ENCODE measurements at places on chromosomes 3 and 15.

GRCh38 chr3:50078622-50079021, 10.1 kb upstream of the RBM5 start:
- no peak for DNase-seq

- no peak for DNase-seq
Measured at GRCh38 chr3:185473290-185473815, 25.5 kb downstream of the TMEM41A start.

DNA sequence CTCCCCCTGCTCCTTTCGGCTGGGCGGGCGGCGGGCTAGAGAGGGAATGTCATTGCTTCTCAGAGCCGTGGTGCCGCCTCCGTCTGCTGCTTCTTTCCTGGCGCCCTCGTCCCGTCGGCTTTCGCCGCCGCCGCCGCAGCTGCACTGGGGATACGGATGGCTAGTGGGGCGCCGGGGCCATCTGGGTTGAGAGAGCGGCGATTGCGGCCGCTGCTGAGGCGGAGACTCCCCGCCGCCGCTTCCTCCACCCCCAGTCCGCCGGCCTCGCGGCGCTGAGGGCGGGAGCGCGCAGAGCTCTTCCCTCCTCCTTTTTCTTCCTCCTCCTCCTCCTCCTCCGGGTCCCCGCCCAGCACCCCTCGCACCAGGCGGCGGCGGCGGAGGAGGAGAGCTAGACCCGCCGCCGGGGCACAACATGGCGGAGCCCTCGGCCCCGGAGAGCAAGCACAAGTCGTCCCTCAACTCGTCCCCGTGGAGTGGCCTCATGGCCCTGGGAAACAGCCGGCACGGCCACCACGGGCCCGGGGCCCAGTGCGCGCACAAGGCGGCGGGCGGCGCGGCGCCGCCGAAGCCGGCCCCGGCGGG, at the start of gene STT3B:
Gene STT3B (plus strand): TSS at position 339 of the 582 bp plus-strand sequence. CDS start 74 bp downstream, at position 413.
- DNase-seq, result no peak

- DNase-seq, result no peak
Measured at GRCh38 chr3:41681479-41681878, 280.4 kb downstream of the ULK4 start.

DNA sequence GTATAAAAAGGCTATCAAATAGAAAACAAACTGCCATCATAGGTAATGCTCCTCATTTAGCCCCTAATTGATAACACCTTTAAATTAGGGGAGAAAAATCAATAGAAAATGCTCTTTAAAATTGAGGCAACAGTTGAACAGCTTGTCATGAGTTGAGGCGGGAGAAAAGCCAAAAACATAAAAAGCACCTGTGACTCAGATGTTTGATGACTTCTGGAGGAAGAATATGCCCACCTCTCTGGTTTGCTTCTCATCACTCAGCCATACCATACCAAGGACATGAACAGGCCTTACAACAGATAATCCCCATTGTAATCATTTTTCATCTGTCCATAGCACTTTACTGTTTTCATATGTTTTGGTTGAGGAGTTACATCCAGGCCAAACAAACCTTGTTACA, 246.0 kb downstream of the MYRIP start:
- DNase-seq, result no peak

DNA sequence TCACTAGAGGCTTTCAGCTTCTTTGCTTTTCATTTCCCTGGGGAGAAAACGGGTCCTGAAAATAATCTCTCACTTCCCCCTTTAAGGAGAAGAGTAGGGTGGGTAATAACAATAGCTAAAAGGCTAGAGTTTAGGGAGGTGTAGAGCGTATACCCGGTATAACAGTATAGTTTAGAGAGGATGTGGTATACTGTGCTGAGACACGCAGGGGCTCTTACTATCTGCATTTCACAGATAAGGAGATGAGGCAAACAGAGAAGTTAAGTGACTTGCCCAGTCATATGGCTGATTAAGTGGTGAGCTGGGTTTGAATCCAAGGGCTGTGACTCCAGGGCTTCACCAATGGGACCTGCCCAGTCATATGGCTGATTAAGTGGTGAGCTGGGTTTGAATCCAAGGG, 15.0 kb upstream of the KCNMB3 start:
- no peak for DNase-seq

GRCh38 chr3:11662392-11662990, 18.8 kb upstream of the VGLL4 start:
- DNase-seq, result no peak

GRCh38 chr15:68420186-68420684, 11.7 kb downstream of the ITGA11 start:
- DNase-seq, result no peak

- DNase-seq, result no peak
Measured at GRCh38 chr15:96181873-96182301, 148.6 kb upstream of the NR2F2 start.

- DNase-seq, result no peak
Measured at GRCh38 chr3:59388555-59389270, 338.9 kb upstream of the CFAP20DC start.

- no peak for DNase-seq
Measured at GRCh38 chr3:125142420-125142778, 70.1 kb downstream of the SLC12A8 start.

GRCh38 chr3:70360979-70361760, 48.7 kb upstream of the MDFIC2 start:
- no peak for DNase-seq

GRCh38 chr3:152973575-152973974, 138.6 kb downstream of the P2RY1 start:
- no peak for DNase-seq

GRCh38 chr15:72198356-72199204, 993 bp upstream of the GRAMD2A start:
- no peak for DNase-seq

DNA sequence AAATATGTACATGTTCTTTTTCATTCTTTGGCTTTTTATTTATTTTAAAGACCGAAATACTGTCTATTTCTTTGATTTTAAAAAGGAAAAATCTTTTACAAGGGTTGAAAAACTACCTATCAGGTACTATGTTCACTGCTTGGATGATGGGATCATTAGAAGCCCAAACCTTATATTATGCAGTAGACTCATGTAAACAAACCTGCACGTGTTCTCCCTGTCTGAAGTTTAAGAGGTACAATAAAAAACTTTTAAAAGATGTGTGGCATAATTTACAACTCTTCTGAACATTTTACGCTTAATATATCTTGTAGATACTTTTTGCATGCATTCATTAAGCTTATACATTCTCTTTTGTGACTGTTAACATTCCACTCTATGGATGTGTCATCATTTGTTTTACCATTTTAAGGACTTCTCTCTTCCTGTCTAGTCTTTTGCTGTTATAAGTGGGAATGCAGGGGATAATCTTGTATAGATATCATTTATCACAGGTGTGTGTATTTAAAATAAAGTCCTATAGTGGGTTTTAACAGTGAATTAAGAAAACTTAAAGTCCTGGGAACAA, 6.2 kb downstream of the MGA start:
- no peak for DNase-seq

DNA sequence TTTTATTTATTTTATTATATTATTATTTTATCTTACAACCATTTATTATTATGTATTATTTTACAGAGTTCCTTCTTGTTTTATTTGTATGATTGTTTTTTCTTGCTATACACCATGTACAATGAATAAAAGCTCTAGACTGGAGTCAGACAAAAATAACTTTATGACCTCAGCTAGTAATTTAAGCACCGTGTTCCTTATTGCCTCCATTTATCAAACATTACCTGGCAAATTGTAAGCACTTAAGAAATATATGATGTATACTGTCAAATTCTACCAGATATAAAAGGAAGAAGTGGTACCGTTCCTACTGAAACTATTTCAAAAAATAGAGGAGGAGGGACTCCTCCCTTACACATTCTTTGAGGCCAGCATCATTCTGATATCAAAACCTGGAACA, 326.9 kb upstream of the NECTIN3 start:
- DNase-seq, result no peak

DNA sequence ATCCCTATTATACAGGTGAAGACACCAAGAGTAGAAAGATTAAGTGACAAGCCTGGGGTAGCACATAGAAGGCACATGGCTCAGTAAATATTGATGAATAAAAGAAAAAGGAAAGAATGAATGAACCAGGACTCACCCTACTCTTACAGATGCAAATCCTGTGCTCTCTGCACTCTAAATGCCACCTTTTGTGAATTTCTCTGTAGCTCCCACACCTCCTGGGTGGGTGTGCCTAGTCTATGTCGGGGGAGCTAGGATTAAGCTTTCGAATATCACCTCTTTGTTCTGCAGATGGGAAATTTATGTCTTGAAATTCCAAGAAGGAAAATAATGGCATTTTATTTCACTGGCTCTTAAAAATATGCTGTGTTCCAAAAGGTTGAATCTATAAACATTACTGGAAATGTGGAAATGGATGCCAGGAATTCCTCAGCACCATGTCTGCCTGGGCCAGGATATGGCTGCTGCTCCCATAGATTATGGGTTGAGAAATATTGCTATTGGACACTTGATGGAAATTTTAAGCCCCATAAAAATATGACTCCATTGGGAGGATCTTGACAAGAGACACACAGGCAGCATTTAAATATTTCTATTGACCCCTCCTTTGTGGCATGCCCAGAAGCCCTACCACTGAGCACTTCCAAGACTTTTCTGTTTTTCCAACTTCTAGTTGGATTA, 43.3 kb downstream of the CCNB2 start:
- DNase-seq, result no peak

- no peak for DNase-seq
Measured at GRCh38 chr15:38768970-38769369, 204.4 kb upstream of the RASGRP1 start.

DNA sequence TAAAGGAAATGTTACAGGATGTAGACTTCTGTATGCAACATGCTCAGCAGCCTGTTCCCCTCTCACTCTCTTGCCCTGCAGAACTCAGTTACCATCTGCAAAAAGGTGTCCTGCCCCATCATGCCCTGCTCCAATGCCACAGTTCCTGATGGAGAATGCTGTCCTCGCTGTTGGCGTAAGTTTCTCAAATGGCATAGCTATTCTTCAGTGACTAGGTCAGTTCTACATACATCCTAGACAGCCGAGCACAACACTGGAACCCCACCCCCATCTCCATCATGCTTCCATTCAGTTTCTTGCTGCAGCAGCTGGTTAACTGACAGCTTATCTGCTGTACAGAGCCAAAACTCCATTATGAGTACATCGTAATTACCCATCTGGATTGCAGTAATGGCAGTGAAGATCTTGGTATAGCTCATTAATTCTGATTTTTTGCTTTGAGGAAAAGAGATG, 4.5 kb downstream of the THBS1 start:
- no peak for DNase-seq
